ENCODE measurements at places on chromosomes 13 and 19.
A peak's percentile ranks its signal among the peaks of the same experiment; 100 is the strongest.

DNA sequence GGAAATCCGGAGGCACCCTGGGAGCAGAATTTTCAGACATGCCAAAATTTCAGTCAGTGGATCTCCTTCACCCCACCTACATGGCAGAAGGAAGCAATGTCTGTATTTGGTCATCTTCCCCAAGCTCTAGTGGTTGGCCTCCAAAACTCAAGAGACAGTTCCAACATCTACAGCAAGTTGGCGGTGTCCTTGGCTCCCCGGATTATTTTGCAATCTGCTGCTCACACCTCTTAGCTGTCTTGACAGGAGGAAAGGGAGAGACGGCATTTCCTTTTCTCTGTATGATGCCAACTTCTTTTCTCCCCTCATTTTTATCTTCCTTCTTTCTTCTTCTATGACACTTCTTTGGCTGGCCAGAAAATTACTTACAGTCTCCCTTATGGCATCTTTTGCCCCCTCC is 159.9 kb downstream of the SUCLA2 start:
- no peak for DNase-seq

DNA sequence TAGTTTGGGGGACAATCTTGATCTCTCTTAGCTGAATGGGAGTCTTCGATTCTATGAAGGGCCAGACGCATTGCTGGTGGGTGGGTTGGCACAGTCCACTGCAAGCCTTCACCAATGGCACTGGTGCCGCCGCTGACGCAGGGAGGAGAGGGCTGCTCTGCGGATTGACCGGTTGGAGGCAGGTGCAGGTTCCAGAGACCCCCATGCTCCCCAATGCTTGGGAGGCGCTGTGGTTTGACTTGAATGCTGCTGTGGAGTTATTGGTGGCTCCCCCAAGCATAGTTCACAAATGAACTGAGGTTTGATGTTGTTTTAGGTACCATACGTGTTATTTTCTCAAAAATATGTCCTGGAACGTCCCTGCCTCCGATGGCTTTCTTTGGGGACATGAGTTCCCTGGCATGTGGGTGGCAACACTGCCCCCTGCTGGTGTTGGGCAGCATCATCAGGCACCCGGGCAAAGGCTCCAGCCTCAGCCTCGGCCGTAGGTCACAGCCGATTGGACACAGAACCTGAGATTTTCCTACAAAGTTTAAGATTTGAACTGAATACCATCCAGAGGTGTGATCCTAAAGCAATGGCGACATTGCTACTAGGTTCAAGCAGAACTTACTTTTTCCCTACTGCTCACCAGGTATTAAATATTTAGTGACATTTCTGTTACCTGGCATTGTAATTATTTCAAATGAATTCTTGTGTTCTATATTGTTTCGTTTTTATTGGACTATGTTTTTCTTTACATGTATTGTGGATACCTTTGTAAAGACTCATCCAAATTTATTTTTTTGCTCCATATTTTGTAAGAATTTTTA is 95.5 kb downstream of the ANKRD10 start:
- DNase-seq = peak; percentile 70

DNA sequence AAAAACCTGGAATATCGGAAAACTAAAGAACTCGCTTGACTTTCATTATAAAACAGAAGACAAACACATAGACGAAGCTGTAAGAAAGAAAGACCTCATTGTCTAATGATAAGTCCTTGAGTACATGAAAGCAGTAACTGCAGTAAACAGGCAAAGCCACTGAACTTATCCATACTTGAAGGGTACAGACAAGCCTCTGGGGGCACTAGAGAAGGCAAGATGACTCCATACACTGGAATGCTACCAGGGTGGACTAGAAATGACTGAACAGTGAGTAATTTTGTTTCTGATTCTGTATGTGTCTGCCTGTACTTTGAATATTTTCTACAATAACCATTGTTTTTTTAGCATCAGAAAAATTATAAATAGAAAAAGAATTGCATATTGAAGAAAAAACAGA is 507.9 kb downstream of the UQCRFS1 start:
- no peak for DNase-seq

GRCh38 chr19:56623006-56623405 is 20.0 kb upstream of the SMIM17 start:
- DNase-seq = no peak

- DNase-seq = no peak
Observed at GRCh38 chr13:73687087-73687486, 447.1 kb downstream of the KLF12 start.
